CD4-positive, alpha-beta T cell treated with Interleukin-17A for 1 hour (primary cell): ENCODE measurements at places on chromosomes 12 and 14.
A peak's percentile ranks its signal among the peaks of the same experiment; 100 is the strongest.

DNA sequence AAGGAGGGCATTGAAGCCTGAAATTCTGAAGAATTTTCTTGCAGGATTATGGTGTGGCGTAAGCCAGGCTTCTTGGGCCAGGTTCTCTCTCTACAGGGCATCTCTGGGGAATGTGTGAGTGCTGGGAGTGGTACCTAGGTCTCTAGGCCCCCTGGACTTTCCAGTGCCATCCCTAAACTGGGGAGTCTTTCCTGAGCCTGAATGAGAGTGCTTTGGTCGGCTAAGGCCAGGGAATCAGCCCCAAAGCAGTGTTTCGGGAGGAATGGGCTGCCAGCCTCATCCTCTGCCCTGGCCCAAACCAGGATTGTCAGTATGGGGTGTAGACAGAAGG is 93.9 kb downstream of the CALM1 start:
- DNase-seq: no peak

DNA sequence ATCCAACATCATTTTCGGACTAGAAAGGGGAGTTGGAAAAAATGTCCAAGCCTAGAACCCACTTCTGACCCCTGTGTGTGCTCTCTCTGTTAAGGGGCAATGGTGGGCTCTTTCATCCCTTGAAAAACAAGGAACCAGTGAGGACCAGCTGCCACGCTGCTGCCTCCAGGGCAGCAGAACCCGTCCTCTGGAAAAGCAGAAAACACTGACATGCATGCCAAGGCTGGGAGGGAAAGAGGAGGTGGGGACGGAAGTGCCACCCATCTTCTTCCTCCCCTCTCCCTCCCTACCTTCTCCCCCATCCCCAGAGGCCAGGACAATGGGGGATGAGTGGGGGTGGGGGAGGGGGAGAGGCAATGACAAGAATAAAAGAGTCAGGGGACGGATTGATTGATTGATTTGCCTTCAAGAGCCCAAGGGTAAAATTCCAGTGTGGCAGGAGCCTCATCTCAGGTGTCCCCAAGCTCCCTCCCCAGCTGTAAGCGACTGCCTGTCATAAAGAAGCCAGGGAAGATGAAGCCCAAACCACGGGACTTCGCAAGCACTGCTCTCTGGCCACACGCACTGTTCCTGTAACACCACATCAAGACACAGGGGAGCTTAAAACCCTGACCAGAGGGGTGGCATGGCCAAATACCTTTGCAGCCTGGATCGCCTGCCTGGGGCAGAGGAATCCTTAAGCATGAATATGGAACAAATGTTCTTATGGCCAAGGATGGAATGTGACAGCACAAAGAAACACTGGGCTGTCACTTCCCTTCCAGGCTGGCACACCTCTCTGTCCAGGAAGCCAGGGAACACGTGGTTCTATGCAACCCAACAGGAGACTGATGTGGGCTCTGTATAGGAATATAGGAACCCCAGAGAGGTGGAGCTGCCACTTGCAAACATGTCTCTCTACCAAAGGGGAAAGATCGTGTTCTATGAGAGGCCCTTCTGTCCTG is 38.9 kb upstream of the BDKRB2 start:
- DNase-seq: no peak

DNA sequence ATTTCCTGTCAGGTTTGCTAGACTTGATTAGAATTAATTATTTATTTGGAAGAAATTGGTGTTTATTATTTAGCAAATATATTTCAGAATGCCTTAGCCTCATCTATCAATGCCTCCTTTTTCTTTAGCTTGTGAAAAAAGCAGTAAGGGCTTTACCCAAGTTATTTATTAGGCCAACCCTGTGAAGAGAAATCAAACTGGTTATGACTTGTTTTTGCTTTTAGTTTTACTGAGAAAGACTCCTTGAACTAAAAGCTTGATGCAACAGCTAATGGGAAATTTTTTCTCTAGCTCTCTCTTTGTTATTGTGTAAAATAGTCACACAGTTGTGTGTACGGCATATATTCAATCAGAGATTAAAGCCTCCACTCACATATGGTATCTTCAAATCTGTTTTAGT is 306.8 kb downstream of the DIO2 start:
- DNase-seq: no peak

DNA sequence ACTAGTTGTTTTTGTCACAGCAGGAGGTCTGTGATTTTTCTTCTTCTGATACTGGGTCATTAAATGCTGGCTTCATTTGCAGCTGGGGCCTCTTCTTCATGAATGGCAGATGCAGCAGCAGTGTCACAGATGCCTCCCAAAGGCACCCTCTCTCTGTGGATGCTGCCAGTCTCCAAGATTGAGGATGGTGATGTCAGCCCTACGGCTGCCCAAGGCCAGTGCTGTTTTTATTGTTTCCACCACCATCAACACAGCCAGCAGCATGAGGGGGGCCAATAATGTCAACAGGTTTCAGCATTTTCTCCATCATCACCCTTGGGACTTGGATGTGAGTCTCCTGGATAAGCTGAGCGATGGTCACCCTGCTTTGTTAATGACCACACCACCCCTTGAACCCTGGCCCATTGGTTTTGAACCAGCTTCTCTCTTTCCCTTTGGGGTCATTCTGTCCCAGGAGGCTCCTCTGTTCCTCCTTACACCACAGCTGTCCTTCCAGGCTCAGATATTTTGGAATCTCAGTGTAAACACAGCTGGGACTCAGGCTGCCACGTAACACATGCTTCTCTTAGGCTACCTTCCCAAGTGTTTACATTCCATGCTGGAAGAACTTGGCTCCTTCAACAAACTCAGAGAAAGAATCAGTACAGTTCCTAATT is 151.7 kb upstream of the DDHD1 start:
- DNase-seq: no peak

DNA sequence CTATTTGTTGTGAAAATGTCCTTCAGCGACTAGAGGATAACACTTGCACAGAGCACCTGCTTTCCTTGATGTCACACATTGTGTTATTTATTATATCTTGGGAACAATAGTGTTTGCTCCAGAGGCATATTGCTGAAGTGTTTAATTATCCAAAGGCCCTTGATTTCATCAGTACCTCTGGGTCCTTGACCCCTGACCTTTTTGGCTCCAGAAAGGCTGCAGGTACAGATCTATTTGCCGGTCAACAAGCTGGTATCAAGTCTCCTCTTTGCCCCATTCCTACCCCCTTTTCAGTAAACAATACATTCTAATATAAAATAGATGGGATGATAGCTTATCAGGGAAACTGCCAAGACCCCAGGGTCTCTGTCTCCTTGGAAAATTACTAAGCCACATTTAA is 206.8 kb downstream of the DACT1 start:
- DNase-seq: no peak

DNA sequence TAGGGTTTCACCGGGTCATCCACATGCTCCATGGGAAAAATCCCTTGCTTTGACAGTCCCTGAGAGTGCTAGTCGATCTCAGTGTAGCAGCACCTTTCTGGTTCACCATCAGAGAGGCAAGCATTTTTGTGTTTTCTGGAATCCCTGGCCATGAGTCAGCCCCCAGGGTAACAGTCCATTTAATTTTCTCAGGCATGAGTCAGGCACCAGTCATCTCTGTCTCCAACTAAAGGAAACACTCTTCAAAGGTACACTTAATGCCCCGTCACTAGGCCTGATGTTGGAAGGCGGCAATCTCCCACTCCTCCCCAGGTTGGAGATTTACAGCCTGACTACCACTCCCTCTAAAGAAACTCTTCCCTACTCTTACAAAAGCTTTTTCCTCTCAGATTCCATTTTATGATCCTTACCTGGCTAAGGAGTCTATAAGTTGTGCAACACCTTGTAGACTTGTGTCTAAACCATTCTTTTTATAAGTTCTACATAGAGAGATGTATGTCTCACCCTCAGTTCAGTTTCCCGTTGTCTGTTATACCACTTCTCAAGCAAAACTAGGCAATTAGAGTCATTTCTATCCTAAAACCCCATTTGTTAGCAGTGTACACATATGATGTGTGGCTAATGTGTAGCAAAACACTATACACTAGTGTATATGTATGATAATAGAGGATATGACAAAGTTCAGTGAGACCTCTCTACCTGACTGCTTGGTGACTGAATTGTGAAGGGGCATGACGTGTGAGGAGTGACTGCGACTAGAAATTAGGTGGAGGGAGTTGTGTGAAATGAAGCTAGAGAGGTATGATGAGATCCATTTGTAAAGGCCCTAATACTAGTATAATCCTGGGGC is 24.6 kb downstream of the TMEM19 start:
- no peak for DNase-seq

DNA sequence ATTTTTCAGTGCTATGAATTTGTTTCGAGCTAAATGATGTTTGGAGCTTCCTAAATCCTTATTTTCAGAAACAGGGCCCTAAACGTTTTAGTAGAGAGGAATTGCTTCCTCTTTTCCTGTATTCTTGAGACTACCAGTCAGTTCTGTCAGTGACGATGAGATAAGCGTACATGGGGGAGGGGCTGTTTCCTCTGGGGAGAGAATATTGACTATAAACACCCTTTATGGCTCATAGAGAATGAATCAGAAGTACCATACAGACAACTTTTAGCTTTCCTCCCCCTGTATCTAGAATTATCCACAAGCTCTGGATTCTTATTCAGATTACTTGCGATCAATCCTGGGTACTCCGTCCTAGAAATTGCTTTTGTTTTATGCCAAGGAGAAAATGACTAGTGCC is 5.1 kb downstream of the TBK1 start:
- peak; percentile 51 for DNase-seq

DNA sequence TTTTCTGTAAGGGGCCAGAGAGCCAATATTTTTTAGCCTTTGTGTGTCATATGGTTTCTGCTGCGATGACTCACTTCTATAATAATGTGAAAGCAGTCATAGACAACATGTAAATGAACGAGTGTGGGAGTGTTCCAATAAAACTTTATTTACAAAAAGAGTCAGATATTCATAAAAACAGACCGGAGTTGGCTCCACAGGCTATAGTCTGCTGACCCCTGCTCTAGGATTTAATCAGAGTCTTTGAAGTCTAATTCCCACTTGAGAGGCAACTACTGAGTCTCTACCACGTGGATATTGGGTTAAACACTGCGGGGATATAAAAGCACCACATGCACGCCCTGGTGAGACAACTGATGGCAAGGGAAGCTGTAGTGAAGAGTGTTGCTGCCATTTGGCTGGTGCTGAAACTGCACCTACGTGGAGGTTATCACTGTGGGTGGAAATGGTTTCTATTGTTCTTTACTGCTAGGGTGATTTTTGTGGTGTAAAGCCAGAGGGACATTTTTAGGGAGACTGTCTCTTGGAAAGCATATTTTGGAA is 3.6 kb upstream of the NINJ2 start:
- peak; percentile 54 for DNase-seq

- peak; percentile 49 for DNase-seq
These were observed 16.8 kb upstream of the MYL2 start for GRCh38 chr12:110937104-110937641.

- no peak for DNase-seq
These were observed at the start of gene PTPRO for GRCh38 chr12:15322164-15323061. Gene PTPRO, plus strand, starts transcription at chr12:15322508.

DNA sequence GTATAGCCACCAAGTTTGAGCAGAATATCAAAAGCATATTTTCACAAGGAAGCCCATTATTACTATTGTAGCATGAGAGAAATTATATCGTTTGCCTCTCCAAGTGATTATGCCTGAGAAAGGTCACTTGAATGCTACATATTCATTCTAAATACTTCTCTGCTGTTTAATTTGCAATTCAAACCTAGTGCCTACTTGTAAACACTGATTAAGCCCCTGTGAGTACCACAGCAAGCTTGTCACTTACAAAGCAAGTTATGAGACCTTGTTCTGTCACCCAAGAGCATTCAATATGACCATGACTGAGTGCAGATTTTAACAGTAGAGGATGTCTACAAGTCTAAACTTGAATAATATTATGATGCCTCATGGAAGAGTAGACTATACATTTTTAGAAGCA is 124.7 kb upstream of the SSTR1 start:
- DNase-seq: no peak

DNA sequence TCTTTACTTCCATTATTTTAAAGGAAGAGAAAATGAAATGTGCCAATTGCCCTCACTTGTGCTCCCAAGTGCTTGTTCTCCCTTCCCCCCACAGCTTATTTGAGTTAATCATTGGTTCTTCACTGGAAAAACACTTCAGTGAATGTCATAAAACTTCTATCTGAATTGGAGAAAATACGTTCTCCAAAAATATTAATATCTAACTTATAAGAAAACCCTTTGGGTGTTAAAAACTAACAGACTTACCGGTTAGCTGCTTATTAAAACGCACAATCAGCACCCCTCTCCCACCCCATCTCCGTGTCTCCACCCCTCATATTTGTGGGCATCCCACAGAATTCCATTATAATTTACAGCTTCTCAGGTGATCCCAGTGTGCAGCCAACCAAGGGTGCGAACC is 31.7 kb downstream of the PLEKHA5 start:
- no peak for DNase-seq

- no peak for DNase-seq
These were observed 20.1 kb downstream of the WDR20 start for GRCh38 chr14:102159841-102160240.
